Kidney epithelial cell (primary cell): ENCODE measurements at places on chromosomes 5 and 9.

DNA sequence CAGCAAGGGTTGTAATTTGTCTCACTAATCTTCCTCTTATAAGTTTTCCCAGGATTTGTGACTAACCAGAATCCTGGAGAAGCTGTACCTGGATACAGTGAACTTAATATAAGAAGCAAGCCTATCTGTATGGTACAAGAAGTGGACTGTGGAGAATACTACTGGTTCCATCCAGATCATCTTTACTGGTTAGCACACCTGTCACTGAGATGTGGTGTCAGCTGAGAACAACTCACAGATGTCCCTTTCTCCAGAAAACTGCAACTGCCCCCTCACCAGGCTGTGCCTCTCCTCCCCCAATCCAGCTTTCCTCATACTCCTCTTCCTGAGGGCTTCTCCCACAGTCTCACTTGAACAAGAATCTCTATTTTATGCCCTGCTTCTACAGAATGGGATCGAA is 4.9 kb downstream of the FBXO10 start:
- DNase-seq = no peak

GRCh38 chr5:32259033-32259432 is 53.7 kb downstream of the MTMR12 start:
- no peak for DNase-seq

- DNase-seq = no peak
Measured at GRCh38 chr9:104750185-104750767, 2.8 kb downstream of the NIPSNAP3A start.

DNA sequence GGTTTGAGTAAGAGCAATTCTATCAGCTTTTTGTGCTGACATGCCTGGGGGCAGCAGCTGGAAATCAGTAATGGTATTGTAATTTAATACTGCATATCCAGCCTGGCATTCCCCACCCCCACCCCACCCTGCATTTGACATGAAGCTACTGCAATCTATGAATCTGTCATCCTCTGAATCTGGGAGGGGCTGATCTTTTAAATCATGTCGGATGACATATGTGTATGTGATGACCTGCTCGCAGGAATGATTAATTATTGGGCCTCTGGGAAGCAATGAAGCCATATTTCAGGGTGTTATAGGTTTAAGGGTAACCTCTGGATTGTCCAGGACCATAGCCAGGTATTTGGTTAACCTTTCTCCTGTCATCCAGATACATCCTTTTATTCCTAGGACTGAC is 64.6 kb upstream of the RASGRF2 start:
- DNase-seq = no peak

GRCh38 chr5:114467729-114468128 is 105.9 kb downstream of the KCNN2 start:
- DNase-seq = no peak
